ENCODE measurements at places on chromosomes 2 and 18.

DNA sequence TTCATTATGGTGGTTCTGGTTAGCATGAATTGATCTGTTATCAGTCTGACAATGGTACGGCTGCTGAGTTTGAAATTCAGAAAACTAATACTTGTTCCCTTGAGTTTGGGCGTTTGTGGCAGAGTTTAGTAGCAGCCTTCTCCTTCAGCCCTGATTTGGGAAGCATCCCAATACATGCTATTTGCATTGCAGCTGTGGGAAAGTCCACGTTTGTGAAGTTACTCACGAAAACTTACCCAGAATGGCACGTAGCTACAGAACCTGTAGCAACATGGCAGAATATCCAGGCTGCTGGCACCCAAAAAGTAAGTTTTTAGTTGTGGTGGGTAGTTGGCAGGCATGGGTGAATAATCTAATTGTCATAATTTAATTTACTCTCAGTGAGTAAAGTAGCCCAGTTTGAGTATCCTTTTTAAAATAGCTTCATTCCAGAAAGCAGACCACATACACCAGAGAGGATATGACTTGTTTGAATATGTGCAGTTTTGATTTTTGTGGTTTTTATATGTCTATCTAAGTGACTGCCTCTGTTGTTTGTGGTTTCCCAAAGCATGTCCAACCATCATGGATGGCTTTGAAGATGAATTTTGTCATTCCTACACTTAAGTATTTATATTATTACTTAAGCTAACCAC lies 12.2 kb downstream of the DGUOK start:
- no peak for DNase-seq

DNA sequence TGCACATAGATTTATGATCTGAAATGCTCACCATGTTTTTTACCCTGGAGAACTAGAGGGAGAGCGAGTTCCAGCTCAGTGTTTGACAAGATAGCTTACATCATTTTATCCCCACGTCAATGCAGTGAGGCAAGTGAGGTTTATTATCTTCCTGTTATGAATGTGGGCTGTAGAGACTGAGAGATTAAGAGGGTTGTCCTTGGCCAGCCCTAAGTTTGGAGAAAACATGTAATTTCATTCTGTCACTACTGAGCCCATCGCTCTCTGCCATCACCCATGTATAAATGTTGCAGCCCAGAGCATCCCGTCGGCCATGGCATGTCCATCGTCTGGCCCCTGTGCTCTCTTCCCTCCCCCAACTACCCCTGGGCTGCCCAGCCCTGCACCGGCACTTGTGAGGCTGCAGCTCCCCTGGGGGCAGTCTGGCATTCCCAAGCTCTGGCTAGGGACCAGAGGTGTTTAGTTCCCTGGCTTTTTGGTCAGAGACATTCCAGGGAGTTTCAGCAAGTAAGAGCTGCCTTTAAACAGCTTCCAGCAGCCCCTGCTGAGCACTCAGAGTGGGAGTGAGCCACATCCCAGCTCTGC lies 136.7 kb downstream of the ANTXR1 start:
- DNase-seq, result no peak

DNA sequence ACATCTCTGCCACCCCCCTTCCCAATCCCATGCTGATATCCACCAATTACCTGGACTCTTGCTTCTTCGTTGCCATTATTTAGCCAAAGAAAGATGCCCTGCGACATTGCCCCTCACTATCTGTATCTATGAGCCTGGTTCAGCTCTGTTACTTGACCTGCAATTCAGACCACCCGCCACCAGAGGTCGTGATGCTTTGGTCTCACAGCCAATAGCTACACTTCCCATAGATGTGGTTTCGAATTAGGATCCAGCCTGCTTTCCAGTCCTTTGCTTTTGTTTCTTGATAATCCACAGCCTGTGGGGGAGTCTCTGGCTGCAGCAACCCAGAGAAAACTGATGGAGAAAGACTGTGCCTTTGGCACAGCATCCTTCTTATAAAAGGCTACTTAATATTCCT lies 239.4 kb downstream of the KLHL29 start:
- no peak for DNase-seq

- no peak for DNase-seq
Observed at GRCh38 chr2:168986398-168986943, 44.7 kb downstream of the ABCB11 start.

- no peak for DNase-seq
Observed at GRCh38 chr2:179354739-179355537, 90.3 kb upstream of the SESTD1 start.

- DNase-seq, result no peak
Observed at GRCh38 chr18:74116633-74117554, 30.7 kb downstream of the FBXO15 start.

- no peak for DNase-seq
Observed at GRCh38 chr2:190420801-190421200, 12.6 kb downstream of the MFSD6 start.

- DNase-seq, result no peak
Observed at GRCh38 chr2:205148755-205149154, 533.5 kb upstream of the NRP2 start.

- no peak for DNase-seq
Observed at GRCh38 chr2:68774569-68775271, 40.1 kb downstream of the ARHGAP25 start.

DNA sequence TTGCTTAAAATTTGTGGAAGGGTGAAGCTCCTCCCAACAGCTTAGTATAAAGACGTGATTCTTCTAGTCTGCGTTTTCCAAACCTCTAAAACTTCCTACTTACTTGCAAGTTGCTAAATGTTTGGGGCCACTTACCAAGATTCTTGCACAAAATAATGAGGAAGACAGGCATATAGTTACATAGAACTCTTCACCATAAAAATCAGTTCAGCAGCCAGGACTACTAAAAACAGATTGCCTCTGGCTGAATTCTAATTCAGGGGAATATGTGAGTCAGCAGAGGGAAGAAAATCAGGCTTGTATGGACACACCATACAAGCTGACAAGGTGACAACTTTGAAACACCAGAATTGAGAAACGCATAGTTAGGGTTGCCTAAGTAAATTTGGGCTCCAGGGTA lies 2.8 kb upstream of the PEX13 start:
- no peak for DNase-seq

DNA sequence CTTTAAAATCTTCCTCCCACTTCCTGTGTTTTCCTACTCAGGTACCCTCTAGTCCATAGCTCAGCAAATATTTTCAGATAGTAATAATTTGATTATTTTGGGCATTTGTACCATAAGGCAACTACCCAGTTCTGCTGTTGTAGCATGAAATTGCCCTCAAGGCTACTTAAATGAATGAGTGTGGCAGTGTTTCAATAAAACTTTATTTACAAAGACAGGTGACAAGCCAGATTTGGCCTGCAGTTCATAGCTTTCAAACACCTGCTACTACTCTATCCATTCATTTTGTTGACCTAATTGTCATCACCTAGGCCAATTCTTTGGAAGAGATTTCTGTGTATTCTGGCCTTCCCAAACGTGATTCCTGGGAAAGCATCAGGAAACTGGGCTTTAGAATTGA lies 28.9 kb downstream of the NYAP2 start:
- DNase-seq, result no peak

DNA sequence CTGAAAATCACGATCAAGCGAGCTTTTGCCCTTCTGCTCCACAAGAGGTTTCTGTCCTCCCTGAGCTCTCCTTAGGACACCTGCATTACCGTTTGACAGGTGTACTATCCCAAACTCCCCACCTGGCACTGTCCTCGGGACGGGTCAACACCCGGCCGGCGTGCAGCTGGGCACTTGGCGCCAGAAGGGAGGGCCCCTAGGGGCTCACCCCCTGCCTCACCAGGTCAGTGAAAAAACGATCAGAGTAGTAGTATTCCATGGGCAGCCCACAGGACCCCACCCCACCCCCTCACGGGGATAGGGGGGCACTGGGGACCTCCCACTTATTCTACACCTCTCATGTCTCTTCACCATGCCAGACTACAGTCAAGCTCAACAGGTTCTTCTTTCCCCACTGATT lies 117.6 kb upstream of the ANKRD30BL start:
- no peak for DNase-seq

DNA sequence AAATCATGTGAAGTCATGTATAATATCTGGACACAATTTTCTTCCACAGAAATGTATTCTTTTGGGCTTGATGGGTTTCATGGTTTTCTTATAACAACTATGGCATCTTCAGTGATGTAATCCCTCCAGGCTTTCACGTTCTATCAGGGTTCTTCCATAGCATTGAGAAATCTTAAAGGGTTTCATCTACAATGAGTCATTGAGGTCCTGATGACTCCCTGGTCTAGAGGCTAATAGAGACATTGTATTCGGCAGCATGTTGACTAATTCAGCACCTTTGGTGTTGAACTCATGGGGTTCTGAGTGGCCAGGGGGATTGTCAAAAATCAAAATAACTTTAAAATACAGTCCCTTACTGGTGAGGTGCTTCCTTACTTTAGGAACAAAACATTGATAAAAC lies 614.0 kb upstream of the CRIM1 start:
- DNase-seq, result no peak

DNA sequence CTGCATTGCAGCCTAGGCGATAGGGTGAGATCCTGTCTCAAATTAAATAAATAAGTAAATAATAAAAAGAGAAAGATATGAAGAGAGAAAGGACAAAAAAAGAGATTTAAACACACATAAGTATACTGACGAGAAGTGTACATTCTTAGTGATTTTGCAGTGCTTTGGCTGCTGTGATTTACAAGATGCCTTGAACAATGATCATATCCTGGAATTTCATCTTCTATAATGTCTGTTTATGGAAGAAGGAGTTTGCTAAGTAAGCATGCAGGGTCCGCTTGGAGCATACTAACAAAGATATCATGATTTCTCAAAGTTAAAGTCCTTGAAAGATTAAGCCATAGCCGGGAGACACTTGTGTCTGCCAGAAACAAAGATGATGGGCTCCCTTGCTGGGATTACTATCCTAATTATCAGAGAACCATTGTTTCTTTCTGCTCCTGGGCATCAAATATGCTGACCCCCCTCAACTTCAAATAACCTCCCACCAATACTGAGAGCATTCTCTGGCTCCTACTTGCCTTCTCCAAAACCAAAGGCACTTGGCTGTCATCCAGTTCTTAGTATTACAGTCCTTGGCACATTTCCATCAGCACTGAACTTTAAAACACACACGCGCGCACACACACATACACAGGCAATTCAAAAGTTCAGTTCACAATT lies 47.5 kb upstream of the STAM2 start:
- peak; percentile 96 for DNase-seq

GRCh38 chr2:120336749-120337148 lies 9.2 kb upstream of the INHBB start:
- no peak for DNase-seq

GRCh38 chr2:67399831-67400489 lies 2.8 kb downstream of the ETAA1 start:
- no peak for DNase-seq

GRCh38 chr2:64610316-64610855 lies 43.3 kb downstream of the SERTAD2 start:
- no peak for DNase-seq

DNA sequence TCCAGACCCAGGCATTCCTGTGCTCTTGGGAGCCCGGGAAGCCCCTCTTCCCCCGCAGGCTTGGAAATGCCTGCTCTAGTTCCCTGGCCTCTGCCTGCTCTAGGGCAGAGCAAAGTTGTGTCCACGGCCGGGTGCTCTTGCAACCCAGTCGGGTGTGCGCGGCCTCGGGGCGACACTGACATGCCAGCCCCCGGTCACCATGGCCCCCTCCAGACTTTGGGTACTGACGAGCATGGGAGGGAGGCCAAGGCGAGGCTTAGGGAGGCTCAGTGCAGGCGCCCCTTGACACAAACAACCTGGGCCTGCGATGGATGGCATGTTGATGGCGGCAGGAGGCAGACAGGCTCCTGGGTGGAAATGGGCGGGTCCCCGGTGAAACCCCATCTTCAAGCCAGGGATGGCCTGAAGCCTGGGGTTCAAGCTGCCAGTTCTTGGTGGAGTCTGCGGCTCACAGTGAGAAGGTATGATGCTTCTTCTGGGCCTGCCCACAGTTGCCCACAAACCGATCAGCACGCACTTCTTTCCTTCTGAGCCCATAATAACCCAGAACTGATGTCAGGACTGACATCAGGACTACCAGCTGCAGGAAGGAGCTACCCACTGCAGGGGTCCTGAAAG lies 689.9 kb downstream of the DSC3 start:
- no peak for DNase-seq

DNA sequence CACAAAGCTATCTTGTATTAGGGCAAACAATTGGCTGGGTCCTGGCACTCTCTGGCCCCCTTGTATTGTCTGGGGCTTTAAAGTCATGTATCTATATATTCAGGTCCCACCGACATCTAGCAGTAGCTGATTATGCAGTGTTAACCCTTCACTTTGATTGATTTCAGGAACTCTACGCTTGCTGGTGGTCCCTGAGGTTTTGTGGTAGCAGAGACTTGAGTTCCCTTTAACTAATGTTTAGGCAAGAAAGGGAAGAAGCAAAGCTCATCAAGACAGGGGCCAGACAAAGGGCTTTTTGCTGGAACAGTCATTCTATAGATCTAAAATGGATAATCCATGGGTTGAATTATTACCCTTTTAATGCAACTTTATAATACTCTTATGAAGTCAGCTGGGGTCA lies 95.3 kb upstream of the EPB41L3 start:
- no peak for DNase-seq

DNA sequence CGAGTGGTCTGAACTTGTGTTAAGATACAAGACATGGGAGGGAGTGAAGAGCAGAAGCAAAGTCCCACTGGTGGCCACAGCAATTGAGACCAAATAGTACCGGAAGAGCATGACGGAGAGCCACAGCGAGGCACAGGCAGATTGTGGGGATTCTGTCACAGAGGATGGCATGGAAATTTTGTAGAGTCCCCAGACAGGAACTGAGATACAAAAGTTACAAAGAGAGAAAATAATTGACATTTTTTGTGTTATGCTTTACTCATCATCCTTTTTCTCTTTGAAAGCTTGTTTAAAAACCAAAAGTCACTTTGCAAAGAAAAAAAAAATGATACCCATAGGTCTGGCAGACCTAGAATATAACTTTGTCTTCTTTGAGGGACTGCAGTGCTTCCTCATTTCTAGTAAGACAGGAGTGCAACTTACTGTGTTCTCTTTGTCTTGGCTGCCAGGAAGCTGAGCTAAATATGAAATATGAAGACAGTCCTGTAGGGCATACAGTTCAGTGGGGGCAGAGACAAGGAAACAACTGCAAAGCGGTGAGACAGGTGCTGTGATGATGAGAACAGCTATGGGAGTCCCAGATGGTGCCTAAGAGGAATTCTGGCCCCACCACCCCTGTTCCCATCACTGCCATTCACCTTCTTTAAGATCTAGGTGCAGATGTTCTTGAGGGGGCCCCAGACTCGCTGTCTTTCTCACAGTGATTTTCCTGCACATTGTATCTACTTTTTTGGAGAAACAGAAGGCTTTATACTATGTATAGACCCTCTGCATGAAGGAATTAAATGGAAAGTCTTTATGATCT lies 5.2 kb downstream of the ARHGAP25 start:
- no peak for DNase-seq

GRCh38 chr2:100673691-100674485 lies 111.1 kb downstream of the PDCL3 start:
- DNase-seq, result no peak

DNA sequence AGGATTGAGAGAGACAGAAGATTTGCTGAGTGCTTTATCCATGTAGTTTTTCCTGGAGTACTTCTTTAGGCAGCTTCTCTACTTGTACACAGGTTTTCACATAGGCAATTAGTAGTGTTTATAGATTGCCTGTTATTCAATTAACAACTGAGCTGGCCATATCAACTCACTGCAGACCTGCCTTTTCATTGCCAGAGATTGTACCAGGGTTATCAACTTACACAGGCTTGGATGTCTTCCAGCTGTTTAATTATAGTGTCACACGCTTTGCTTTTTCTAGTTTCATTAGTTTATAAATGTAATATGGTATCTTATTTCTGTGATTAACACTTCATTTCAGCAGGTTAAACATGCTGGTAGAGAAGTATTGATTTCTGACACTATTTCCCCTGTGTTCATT lies 125.9 kb downstream of the GPD2 start:
- DNase-seq, result no peak
